Activated CD4-positive, alpha-beta T cell treated with anti-CD3 and anti-CD28 coated beads, Interleukin-2, amount 50 U/mL, for 1 hour (primary cell): ENCODE measurements at places on chromosomes 5 and 9.

DNA sequence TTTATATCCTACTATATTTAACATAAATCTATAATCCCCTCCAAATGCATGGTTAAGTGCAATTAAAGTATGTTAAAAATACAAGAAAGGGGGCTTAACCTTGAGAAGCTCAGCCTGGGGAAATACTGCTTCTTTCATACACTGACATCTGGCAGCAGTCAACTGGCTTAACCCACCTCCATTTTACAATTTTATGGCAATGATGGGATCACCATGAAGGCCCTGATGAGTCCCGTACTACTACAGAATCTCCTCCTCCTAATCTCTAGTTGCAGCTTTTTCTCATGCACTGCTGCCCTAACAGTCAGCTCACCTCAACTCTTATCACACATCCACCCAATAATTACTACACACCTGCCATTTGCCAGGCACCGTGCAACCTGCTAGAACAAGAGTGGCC is 40.9 kb downstream of the ZNF608 start:
- DNase-seq, result no peak

GRCh38 chr5:66637994-66638393 is 41.8 kb downstream of the MAST4 start:
- DNase-seq, result no peak

- no peak for DNase-seq
Observed at GRCh38 chr5:168055141-168055683, 236.2 kb upstream of the WWC1 start.

- no peak for DNase-seq
Observed at GRCh38 chr5:67395790-67396418, 199.3 kb upstream of the CD180 start.

- no peak for DNase-seq
Observed at GRCh38 chr5:109451146-109451545, 41.4 kb upstream of the PJA2 start.
